ENCODE measurements at places on chromosomes 11 and 22.
A peak's percentile ranks its signal among the peaks of the same experiment; 100 is the strongest.

DNA sequence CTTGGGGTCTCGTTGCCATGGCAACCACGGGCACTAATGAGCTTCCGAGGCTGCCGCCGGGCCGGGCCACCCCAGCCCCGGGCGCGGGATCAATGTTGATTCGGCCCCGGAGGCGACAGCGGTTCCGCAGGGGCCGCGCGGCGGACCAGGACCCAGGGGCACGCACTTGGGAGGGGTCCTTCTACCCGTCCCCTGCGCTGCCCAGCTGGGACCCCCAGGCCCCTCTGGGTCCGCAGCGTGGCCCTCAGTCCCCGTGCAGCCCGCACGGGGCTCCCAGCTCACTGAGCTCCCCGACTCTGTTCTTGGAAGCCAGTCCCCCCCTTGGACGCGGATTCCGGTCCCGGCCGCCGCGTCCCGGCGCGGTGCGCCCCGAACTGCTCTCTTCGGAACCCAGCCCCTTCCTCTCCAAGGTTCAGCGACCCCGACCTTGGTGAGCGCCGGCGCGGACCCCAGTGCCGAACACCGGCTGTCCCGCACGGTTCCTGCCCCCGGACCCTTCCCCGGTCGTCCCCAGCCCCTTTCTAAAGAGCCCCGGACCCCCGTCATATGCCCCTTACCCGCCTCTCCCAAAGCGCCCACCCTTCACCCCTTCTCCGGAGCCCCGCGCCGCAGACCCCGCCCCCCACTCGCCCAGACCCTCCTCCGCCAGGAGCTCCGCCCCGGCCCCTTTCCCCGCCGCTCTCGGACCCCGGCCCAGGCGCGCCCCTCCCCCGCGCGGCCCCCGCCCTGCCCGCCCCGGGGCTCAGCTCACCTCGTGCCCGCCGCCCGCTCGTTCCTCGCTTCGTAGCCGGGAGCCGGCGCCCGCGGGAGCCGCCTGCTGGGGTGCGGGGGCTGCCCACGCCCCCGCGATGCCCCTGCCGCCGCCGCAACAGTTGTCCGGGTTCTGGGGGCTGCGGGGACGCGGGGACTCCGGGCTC is 18.3 kb upstream of the SHISAL1 start:
- no peak for DNase-seq

GRCh38 chr11:120055646-120056045 is 82.3 kb downstream of the TRIM29 start:
- DNase-seq: no peak

DNA sequence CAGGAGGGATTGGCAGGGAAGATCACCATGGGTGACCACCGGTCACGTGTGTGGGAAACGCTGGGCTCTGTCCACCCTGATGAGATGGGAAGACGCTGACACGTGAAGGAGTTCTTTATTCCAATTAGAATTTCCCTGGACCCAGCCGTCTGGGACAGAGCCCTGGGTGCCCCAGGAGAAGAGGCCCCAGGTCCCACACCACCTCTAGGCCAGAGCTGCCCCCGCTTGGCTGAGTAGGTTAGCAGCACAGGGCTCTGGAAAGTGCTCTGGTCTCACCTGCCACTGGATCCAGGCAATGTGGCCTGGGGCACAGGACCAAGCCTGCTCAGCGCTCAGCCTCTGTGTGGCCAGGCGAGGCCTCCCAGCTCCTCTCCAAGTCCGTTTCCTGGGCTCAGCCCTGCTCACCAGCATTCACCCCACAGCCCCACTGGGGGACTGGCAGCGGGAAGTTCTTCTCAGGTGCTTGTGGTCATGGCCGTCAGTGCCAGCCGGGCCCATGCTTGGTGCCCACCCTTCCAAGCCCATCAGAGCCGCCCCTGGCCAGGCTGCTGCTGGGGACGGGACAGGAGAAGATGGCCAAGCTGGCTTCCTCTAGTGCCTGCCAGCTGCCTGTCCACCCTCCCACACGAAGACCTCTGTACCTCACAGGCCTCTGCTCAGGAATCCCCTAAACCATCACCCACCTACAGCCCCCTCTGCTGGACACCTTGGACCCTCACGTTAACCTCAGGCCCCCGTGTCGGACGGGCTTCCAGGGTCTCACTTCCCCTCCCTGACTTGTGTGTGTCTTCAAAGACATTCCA is 62.5 kb upstream of the FGF3 start:
- peak; percentile 16 for DNase-seq

DNA sequence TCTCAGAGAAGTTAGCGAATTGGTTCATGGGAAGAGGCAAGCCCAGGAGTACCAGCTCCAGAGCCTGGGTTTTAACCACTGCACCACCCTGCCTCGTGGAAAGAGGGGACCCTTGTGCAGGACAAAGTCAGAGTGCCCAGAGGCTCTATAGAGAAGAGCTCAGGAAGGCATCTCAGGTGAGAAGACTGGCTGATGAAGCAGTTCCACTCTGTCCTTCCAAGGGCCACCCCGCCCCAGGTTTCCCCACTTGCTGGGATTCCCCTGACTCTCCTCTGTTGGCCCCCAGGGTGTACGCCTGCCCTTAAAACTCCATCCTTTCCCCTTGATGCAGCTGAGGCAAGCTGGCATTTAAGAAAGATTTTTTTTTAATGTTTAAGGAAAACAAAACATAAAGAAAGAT is 265.8 kb downstream of the BUD13 start:
- DNase-seq: no peak

DNA sequence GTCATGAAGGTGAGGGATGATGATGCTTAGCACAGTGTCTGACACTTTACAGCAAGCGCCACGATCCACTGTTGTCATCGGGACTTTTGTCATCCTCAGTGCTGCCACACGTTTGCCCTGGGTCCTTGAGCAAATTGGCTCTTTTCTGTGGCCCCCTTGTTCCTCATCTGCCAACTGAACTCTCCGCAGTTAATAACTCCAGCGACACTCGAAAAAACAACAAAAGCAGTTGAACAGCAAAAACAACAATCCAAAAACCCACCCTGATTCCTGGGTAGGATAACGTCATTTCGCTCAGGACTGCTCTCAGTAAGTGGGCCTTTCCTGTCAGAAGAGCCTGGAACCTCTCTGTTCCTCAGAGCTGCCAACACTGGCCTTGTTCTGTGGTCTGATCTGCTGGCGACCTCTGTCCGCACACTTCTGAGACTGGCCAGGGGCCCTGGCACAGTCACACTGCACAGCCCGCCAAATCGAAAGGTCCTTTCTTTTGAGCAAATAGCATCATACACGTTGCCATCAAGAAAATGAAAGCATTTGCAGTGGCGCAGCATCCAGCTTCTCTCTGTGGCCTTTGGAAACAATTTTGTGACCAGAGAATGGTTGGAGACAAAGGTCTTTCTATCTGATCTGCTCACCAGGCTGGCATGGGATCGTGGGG is 79.9 kb upstream of the SYT13 start:
- no peak for DNase-seq

DNA sequence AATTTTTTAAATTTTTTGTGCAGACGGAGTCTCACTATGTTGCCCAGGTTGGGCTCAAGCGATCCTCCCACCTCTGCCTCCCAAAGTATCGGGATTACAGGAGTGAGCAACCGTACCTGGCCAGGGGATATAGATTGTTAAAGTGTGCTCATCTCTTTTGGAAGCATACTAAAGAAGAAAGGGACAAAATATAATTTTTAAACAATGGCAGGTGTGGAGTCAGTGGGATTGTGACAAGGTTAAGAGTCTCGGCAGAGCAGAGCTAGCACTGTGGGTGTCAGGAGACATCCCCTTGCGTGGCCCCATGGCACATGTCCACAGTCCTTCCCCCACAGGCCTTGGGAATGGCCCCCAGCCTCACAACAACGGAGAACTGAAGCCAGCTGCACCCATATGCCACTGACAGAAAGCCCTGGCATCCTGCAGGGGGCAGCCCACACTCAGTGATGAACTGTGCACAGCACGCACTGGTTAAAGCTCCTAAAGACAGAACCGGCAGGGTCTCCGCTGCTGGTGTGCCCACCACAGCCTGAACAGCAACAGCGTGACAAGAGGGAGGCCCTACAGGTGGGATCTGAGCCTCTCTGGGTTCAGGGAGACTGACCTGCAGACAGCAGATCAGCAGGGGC is 29.9 kb downstream of the SERPIND1 start:
- peak; percentile 64 for DNase-seq

DNA sequence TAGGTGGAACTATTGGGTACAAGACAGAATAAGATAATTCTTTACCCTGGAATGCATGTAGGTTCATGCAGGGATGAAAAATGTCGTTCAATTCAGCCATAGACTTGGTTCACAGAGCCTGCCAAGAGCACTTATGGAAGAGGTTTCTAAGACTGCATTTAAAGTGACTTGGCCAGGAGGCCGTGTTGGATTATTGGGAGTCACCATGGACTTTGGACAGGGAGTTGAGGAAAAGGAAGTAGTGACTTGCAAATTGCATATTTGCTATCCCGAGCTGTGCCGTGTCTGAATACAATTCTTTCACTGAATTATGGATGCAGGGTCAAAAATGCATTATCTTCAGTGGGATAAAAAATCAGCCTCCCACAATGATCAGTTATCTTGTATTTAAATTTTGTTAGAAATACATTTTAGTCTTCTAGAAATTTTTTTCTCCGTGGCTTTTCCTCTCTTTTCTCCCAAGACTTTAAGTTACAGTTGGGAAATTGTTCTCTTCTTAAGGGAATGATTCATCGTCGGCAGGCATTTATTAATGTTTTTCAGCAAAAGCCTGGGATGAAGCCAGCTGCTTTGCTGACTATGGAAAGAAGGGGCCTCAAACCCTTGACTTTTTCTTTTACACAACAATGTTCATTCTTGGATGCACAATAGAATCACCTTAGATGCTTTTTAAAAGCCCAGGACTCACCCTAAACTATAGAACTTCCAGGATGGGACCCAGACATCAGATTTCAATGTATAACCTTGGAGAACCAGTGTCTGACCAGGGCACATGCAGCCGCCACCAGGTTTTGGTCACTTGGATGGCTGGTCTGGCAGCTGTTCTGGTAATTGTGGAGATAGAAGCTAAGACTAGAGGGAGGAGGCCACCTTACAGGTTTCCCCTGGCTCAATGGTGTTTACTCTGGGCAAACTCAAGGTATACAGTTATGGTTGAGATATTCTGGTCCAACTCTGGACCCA is 70.8 kb downstream of the FAT3 start:
- DNase-seq: peak; percentile 70

- no peak for DNase-seq
Observed at GRCh38 chr11:2466069-2466801, 21.4 kb downstream of the KCNQ1 start.

DNA sequence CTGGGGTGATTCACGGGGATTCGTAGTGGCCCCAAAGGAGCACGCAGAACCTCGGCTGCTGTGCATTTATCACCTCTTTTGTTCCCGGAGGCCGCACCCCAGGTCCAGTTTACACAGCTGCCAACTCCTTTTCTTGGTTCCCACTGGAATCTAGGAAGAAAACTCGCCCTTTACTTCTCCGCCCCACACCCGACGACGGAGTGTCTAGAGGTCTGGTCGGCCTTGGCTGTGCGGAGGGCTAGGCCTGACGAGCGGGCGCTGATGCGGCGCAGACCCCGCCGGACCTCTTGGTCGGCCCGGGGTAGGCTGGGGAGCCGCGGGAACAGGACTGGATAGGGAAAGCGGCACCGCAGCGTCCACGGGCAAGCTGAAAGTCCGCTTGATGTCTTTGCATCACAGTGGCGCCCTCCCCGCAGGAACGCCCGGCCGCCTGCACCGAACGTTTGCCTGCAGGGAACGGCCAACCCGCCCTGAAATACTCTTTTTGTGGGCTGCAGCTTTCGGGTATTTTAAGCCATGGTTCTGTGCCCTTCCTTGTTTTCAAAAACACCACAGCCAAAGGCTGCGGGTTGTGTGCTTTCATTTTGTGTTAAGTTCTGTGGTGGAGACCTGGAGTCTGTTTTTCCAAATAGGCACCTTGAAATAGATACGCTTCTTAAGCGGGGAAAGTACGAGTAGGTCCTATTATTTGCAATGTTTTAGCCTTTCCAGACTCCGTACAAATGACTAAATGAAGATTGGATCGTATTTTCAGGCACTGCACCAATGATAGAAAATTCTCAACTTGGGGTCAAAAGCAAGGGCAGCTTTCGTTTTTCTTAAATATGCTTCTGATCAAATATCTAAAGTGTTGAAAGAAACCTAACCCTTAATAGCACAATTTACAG is 829 bp upstream of the ZBED5 start:
- DNase-seq: peak; percentile 80

GRCh38 chr22:40960145-40960544 is 9.0 kb downstream of the RBX1 start:
- DNase-seq: no peak

- peak; percentile 58 for DNase-seq
Observed at GRCh38 chr11:128908391-128909246, 17.5 kb downstream of the KCNJ5 start.

- no peak for DNase-seq
Observed at GRCh38 chr11:7523416-7524210, 9.8 kb downstream of the PPFIBP2 start.

DNA sequence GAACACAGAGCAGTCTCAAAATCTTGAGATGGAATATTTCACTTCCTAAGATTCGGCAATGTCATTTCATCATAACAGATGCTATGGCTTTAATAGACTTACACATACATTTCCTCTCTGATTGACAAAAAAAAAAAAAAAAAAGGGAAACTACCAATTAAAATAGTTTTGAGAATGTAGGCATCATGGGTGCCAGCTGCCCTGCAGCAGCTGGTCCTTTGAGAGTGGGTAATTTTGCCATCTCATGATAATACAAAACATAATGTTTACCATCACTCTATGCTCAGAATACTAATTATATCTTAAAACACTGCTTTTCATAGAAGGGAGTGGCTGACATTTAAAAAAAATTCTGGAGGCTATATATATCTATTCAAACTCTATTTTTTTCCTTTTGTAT is 775.6 kb upstream of the CCDC90B start:
- DNase-seq: no peak

GRCh38 chr11:116042146-116042545 is 537.9 kb upstream of the CADM1 start:
- no peak for DNase-seq

GRCh38 chr11:7450836-7451235 is 34.5 kb upstream of the OLFML1 start:
- no peak for DNase-seq

DNA sequence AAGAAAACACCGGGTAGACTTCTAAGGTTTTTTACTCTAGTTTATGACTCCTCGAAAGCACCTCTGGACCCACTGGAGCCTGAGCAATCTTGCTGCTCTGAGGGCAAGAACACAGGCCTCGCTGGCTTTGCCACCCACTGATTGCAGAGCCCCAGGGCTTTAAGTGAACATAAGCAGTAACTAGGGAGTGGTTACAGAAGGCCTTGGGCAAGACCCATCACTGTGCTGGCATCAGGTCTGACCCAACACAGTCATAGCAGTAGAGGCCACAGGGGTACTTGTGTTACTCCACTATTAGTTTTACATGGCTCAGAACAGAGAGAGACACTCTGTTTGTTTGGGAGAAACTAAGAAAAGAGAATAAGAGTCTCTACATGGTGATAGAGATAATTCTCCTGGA is 684.5 kb downstream of the FAM181B start:
- DNase-seq: no peak

DNA sequence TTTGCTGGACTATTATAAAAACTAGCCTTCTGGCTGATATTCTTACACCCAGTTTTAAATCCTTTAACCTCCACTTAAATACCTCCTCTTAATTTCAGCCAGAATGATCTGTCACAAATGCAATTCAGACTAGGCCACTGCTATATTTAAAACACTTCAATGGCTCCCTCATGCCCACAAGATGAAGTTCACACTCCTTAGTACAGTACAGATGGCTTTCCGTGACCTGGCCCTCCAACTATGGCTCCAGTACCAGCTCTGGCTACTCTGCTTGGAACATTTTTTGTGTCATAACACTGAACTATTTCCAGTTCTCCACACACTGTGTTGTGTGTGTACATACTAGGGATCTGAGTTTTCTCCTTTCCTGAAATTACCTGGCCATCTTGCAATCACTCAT is 353.4 kb downstream of the SOX6 start:
- no peak for DNase-seq
